ENCODE measurements at places on chromosomes 1 and 21.

DNA sequence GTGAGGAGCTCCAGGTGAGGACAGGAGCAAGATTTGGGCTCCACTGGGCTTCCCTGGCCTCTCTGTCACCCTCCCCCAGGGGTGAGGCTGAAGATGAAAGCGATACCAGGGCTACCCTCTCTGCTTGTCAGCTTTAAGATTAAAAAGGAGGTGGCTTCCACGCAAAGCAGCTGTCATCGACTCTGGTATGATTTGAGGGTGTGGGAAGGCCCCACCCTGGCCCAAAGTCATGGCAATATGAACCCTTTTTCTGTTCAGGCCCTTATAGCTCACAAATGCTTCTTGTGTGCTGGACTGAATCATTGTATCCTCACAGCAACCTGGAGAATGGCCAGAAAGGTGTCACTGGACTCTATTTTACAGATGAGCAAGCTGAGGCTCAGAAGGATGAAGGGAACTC lies 41.6 kb downstream of the NUAK2 start:
- DNase-seq = no peak

DNA sequence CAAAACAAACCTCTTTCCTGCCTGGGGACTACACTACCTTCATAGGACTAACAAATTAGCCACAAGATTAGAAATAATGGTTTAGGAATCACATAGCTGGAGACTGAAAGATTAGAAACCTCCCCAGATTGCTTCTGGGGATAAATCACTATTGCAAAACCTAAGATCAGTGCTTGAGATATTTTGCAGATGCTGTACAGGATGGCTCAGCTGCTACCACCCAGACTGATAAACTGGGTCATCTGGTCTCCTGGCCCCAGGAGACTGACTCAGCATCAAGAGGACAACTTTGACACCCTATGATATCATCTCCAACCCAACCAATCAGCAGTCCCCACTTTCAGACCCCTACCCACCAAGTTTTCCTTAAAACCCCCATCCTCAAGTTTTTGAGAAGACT lies 137.0 kb downstream of the LRRC53 start:
- DNase-seq = no peak

DNA sequence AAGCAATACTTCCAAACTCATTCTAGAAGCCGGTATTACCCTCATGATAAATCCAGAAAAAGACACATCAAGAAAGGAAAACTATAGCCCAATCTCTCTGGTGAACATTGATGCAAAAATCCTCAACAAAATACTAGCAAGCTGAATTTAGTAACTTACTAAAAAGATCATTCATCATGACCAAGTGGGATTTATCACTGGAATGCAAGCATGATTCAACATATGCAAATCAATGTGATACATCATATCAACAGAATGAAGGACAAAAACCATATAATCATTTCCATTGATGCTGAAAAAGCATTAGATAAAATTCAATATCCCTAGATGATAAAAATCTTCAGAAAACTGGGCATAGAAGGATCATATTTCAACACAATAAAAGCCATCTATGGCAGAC lies 402.9 kb downstream of the TGFB2 start:
- DNase-seq = no peak

DNA sequence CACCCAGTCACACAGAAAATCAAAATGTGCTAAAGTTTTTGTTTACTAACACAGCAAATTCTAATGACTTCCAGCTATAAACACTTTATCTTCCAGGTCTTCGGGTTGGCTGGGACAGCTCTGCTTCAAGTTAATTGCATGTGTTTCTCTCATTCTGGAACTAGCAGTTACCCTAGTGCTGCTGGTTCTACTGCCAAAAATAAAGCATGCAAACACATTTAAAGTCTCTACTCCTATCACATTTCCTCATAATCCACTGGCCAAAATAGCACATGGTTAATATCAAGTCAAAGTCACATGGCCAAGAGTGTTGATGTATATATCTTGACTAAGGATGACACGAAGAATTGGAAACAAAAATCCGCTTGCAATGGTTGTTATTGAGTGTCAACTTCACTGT lies 973.1 kb upstream of the ADGRL2 start:
- peak; percentile 39 for DNase-seq

GRCh38 chr21:32332463-32332951 lies 33.9 kb downstream of the MRAP start:
- DNase-seq = no peak

DNA sequence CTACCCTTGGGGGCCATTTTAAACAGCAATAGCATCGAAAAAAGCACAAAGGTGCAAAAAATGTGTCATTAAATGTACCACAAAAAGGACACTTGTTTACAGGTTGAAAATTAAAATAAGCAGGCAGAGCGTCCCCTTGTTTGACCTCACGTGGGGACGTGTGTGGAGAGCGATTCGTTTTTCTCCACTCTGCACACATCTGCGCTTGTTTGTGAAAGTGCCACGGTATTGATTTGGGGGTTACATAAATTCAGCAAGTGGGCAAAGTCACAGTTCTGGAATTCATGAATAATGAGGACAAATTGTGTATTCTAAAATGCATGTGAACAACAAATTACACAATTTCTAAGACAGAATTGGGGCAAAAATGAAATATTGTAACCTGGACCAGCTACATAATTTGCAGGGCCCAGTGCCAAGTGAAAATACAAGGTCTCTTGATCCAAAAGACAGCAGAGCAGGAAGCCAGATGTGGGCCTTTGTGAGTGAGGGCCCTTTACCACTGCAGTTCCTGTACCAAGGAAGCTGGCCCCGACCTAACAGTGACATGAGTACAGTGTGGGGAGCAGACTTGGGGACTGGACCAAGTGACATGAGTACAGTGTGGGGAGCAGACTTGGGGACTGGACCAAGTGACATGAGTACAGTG lies 43.9 kb downstream of the ZBTB18 start:
- no peak for DNase-seq

GRCh38 chr1:246726881-246727280 lies 2.7 kb downstream of the SCCPDH start:
- DNase-seq = no peak

DNA sequence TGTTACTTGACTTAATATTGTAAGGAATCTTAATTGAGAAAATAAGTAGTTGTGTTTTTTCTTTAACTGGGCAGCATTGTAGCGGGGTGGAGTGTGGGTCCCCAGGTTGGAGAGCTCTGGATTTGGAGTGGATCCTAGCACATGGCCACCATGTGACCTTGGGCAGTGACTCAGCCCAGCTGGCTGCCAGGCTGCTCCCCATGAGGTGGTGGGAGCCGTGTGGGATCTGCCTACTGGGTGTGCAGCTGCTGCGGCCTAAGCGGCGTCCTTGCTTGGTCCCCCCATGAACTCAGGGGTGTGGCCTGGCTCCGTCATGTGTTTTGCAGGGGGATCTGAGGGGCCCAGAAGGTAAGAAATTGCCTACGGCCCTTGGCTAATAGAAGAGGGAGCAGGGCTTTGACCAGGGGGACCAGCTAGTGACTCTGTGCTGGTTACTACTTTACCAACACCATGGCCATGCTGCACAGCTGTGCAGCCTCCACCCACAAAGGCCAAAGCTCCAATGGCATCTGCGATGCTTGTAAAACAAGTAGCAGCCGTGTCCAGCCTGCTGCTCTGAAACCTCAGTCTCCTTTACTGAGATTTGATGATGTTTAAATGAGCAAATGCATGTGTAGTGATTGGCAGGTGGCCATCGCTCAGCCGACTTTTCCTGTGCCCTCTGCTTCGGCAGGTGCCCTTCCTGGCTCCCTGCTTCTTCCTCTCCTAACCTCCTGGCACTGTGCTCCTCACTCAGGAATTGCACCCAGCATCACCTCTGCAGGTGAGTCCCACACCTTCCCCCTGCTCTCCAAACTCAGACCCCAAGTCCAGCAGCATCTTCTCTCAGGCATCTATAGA lies 68.3 kb downstream of the ADARB1 start:
- DNase-seq = no peak

DNA sequence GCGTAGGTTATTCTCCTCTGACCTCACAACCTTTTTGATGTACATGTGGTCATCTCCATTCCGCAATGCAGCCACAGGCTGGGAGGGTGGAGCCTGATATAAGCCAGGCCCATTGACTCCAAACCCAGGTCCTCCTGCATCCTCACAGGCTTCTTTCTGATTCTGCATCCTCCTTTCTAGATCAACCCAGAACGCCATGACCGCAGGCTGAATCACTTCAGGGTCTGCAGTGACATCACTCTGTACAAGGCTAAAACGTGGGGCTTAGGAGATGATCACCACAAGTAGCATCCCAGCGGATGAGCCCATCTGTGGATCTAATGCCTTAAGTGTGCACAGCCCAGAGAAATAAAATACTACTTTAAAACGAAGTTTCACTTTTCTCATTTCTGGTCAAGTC lies 16.1 kb downstream of the EBNA1BP2 start:
- no peak for DNase-seq

DNA sequence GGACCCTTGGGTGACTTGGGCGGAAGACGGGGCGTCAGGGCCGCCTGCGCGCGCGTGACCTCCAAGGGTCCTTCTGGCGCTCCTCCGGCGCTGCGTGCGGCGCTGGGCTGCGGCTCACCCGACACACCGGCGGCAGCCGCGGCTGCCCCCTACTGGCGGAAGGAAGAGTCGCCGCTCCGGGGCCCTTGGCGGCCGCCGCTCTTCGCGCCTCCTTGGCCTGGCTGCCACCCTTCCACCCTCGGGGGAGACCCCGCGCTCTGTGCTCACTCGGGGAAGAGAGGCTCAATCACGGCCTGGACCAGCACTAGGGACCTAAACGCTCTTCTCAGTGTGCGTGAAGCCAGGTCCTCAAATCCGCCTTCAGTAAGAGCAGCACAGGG lies 89.7 kb downstream of the DMRTA2 start:
- peak; percentile 39 for DNase-seq

DNA sequence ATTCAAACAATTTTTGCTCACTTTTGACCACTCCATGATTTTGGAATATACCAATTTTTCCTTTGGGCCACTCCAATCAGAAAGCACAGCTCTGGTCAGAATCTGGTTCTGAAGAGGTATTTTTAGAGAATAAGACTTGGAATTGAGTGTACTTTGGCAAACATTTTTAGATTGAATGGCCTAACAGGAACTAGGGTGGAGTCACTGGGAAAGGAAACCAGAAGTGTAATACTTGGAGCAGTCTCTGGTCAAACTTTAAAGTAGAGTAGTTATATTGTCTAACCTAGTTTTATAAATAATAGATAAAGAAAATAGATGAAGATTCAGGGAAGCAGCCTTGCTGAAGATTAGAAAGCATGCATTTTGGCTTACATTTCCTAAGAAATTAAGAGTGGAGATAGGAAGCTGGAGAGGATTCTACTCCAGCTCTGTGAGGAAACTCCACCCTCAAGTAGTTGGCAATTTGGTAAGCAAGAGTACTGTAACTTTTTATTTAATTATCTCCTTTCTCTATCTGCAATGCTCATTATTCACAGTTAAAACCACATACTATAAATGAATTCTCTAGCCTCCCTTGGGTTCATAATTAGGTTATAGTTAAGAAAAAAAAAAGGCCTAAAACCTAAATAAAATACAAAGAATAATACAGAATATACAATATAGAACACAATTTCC lies 15.8 kb downstream of the STIL start:
- DNase-seq = no peak

DNA sequence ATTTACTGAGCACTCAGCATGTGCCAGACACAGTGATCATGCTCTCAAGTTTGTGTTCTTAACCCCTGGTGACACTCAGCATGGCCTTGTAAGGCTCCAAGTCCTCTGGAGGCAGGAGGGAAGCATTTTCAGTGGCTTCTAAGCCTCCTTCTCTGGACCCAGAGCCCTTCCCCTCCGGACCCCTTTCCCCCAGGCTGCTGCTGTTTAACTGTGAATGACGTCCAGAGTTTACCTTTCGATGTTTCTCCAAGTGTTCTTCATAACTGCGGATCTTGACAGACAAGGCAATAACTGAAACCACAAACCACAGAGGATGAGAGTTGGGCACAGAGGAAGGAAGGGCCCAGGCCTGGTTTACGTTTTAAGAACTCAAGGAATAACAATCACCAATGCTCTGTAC lies 6.5 kb downstream of the MRPS15 start:
- DNase-seq = no peak

DNA sequence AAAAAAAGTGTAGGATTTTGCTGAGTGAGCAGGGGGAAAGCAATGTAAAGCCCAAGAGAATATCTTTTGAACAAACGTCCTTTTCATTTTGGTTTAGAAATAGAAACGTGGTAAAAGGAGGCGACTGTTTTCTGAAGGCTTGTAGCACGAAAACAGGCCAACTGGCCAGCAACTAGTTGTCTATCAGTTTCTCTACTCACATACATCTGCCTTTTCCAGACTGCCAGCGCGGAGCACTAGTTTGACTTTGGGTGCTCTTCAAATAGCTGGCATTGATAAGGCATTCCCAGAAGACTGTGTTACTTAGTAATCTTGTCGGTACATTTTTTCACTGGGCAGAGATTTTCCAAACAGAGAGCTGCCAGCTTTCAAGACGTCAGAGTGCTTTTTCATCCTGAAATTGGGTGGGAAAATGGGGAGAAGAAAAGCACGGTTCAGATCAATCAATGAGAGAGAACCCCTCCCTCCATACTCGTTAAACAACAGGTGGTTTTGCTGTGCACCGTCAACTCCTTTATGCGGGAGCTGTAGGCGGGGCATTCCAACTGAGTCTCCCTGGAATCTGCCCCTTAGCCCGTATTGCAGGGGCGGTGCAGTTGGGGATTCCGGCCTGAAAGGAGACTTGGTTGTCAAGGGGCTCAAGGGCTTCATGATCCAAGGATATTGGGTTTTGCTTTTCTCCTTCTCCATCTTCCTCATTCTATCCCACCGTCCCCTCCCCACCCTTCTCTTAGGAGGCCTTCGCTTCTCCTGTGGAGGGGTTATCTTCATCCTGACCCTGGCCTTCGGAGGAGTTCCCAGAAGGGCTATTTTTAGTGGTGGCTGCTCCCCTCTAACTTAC lies 884 bp upstream of the LRRC8C start:
- DNase-seq = peak; percentile 26

GRCh38 chr1:43035821-43036741 lies 77.4 kb upstream of the SLC2A1 start:
- no peak for DNase-seq

DNA sequence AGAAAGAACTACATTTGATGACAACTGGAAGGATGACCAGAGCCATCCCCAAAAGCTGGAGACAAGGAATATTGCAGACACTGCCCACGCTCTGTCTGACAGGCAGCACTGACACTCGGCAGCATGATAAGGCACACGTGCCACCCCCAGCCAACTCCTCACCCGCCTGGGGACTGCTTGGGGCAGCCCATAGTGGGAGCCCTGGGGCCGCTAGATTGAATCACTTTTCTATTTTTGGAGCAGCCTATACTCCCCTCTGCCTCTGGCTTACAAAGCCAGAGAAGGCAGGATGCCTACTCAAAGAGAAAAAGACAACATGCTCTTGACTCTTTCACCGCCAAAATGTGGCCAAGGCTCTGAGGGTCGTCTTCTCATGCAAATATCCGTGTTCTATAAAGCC lies 1.3 kb downstream of the SMG5 start:
- no peak for DNase-seq

DNA sequence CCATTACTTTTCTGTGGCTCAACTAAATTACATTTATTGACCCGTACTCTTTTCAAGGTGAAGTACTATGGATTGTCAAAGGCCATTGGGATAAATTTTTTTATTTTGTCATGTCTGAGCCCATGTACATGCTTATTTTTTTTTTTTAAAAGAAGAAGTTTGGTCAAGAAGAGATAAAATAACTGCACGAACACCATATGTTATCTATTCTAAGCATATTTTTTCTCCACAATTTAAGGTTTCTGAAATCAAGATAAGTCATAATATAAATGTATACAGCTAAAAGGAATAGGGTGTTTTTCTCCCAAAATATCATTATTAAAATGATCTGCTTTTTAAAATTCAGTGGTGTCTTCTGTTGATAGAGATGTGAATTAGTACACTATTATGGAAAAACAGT lies 35.0 kb upstream of the SH2D1B start:
- DNase-seq = no peak

Measured in left lung (tissue), 14 donors.